ENCODE measurements at places on chromosomes 6 and 20.
A peak's percentile ranks its signal among the peaks of the same experiment; 100 is the strongest.

DNA sequence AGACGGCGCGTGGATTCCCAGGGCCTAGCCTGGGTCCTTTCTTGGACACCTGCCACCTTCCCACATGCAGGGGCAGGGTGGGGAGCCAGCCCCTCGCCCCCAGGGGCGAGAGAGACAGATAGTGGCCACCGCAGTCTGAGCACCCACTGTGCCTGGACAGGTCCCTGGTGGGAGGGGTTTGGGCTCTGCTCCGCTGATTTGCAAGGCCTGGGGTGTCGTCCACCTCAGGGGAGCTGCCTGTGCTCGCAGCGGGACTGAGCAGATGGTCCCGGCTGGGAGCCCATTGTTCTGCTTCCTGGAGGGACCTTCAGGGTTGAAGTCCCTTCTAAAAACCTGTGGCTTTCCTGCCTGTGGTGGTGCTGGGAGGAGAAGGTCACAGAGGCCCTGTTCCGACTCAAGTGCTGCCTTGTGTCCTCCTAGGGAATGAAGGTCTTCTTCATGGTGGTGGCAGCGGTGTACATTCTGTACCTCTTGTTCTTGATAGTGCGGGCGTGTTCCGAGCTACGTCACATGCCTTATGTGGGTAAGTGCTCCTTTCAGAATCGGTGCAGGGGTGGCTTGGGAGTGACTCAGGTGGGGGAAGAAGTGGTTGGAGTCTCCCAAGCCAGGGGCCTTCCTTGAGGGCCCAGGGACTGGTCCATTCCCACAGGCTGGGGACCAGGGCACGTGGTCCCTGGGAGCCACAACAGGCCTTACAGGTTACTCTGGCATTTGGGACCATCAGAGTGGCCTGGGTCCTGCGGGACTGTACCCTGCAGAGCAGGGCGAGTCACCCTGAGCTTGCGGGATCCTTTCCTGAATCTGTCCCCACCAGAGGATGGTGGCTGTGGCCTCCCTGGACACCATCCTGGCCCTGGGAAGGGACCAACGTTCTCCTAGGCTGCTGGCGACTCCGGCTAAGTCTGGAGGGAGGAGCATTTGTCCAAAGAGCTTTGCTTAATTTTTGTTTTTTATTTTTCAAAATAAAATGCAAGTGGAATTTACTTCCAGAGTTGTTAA, 19.6 kb downstream of the DYNLT1 start:
- DNase-seq = peak; percentile 41

DNA sequence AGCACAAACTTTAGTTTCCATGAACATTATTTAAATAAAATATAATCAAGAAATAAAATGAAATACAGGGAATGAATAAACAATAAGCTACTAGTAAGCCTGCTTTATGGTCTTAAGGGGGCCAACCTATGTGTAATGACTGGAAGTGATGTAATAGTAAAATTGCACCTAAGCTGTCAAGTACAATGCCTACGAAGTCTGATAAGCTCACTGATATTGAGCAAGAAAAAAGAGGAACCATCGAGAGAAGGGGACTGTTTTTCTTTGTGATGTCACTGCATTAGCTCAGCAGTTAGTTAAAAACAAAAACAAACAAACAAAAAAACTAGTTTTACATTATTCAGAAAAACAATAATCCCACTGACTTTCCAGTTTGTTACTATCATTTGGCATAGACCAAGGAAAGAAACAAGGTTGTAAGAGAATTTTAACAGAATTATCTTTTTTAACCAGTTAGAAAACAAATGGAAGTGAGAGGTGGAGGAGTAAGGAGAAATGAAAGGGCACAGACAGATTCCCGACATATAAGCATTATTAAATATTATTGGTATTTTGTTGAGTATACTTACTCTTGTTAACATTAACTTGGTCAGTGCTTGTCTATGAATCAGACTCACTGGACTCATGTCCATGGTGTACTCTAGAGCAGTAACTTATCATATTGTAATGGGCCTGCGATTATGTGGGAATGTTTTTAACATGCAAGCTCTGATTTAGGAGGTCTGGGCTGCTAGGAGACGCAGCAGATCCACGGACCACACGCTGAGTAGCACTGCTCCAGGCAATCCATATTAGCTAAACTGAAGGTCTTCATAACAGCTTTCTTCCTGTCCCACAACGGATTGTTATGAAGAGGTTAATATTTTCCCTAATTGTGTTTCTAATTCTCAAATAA, 99.6 kb upstream of the HMGCLL1 start:
- DNase-seq = no peak

DNA sequence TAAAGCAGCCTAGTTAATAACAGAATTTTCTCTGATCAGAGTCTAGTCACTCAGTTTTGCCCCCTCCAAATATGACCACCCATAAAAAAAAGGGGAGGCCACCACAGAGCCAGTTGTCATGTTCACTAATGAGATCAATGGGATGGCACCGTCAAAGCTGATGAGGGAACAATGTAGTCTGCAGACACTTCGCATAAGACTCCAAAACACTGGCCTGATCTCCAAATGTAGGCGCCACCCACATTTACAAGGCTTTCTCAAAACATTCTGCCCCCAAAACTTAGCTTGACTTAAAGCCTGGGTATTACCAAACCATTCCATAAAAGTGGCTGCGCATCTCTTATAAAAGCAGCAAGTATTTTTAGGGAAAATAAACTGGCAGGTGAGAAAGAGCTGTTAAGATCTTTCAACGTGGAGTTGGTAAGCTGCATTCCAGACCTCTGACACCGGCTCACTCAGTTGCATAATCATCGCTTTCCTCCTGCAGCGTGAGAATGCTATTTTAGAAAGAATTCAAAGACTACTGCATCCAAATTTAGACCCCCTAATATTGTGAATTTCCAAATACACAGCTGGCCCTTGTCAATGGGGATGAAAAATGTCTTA, 59.3 kb downstream of the TBC1D7 start:
- DNase-seq = no peak

GRCh38 chr6:163585932-163586437, 171.5 kb downstream of the QKI start:
- DNase-seq = no peak

DNA sequence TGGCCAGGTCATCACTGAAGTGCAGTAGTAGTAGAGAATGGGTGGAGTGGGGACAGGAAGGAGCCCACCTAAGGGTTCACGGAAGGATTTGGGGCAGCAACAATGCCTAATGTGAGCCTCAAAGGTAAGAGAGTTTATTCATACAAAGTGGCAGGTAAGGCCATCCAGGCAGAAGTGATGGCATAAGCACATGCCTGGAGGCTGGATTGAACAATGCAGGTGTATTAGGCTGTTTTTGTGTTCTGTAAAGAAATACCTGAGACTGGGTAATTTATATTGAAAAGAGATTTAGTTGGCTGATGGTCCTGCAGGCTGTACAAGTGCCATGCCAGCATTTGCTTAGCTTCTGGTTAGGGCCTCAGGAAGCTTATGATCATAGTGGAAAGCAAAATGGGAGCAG, 48.3 kb downstream of the CLIC5 start:
- DNase-seq = no peak

GRCh38 chr20:40335437-40335836, 353.6 kb downstream of the MAFB start:
- no peak for DNase-seq

DNA sequence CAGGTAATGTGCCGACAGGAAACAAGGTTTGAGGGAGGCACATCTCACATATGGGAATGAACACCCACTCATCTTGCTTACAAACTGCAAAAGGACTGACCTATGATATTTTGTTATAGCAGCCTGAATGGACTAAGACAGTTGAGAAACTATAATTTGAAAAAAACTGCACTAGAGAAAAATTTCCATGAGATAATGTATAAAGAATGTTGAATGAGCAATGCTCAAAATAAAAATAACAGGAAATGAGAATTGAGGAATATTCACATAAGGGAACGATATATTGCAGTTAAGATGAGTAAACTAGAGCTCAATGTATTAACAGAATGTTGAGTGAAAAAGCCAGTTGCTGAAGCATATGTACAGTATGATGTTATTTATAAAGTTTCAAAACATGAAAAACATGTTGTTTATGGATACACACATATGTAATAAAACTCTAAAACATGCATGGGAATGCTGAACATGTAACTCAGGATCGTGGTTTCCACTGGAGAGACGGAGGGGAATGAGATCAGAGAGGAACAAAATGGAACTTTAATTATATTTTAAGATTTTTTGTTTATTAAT, 6.3 kb upstream of the TBC1D22B start:
- DNase-seq = no peak
